ENCODE measurements at places on chromosomes 13 and 19.

DNA sequence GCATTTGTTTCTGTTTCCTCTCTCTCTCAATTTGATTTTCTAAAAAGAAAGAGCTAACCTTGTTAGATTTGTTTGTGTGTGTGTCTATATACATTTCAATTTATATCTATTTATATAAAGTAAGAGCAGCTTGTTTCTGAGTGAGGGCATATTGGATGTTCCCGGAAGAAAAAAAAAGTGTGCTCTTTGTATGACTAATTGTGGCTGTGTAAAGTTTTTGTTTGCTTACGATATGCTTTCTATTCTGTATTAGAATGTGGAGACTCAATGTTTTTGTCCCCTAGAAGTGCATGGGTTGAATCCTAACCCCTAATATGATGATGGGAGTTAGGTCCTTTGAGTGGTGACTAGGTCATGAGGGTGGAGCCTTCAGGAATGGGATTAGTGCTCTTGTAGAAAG lies 66.6 kb upstream of the C1QTNF9B start:
- DNase-seq: no peak

DNA sequence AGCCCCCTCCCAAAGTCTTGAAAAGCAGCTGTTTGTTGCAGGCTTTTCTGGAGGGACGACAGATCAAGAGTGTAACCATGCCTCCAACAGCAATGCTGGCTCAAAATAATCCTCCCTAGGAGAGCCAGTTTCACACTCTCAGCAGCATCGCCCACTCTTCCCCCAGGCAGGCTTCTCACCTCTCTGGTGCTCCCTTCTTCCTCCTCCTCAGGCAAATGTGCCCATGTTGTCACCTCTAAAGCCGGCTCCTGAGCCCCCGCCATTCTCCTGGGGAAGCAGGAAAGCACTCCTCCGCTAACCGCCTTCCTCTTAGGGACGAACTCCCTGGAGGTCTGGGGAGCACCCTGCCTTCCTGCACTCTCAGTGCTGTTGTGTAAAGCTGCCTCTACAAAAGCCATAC lies 98.9 kb upstream of the SGCG start:
- DNase-seq: no peak

GRCh38 chr13:52127783-52128702 lies 830 bp downstream of the NEK5 start:
- no peak for DNase-seq

DNA sequence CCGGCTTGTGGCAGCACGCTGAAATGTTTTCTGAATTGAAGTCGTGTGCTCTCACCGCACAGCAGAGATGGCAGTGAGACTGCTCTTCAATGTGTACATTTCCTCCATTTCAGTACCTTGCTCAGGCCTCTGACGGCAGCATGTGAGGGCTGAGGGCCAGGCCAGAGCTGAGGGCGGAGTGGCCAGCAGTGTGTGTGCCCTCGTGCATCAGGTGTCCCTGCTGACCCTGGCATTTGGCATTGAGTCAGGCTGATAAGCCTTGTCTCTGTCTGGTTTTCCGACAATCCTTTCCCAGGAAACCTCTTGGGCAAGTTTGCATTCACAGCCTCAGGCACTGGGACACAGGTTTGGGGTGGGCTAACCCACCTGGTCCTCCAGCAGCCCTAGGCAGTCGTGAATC lies 62.3 kb downstream of the EFNB2 start:
- no peak for DNase-seq

- DNase-seq: no peak
Observed at GRCh38 chr13:84566780-84567179, 684.5 kb upstream of the SLITRK1 start.

Data from activated gamma-delta T cell (primary cell).